Pancreas (tissue), 10 donors: ENCODE measurements at places on chromosomes 7 and 10.
A peak's percentile ranks its signal among the peaks of the same experiment; 100 is the strongest.

DNA sequence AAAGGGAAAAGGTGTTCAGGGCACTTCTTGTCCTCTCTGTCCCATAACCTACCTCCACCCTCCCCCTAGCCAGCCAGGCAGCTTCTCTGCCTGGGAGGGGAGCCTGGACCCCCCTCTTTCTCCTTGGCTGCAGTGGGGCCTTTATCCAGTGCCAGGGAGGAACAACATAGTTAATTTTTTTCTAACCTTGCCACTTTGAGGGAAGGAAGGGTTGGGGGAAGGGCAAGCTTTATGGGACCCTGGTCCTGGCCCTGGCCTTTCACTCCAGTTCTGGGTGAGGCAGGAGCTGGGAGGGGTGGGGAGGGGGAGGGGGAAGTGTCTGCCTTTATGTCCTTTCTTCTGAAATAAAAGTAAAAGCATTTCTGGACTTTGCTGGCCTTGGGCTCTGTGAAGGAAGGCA is 4.5 kb downstream of the VGF start:
- no peak for DNase-seq

GRCh38 chr10:9596368-9596920 is 1421.2 kb upstream of the CELF2 start:
- no peak for DNase-seq

DNA sequence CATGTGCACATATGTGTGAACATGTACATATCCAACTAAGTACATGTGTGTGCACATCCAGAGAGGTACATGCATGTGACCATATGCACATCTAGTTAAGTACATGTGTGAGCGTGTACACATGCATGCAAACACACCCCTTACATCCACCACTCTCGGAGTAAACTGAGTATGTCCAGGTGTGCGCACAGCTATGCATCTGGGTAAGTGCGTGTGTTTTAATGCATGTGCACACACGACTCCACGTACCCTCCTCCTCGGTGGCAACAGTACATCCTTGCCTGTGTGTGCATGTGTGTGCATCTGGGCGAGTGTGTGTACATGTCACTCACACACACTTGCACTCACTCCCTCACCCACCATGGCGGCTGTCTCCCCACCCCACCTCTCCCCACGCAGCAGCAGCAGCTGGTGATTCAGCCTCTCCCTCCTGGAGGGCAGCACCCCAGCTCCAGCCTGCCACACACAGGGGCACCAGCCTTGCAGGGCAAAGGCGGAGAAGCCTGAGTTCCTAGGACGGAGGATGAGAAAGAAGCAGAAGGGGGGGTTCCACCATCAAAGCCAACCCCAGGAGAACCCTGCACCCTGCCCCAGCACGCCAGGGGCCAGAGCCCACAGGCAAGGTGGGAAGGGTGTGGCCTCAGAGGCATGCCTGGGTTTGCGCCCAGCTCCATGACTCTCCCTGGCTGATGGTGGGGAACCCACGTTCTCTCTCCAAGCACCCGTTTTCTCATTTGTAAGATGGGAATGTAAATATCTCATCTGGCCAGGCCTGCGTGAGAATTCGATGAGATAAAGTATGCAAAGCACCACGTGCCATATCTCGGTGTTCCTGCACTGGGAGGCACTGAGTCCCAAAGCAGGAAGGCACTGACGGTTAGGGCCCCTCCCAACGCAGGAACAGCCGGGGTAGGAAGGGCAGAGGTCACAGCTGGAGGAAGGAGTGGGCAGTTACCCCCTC is 27.7 kb upstream of the DNAAF5 start:
- DNase-seq: no peak

DNA sequence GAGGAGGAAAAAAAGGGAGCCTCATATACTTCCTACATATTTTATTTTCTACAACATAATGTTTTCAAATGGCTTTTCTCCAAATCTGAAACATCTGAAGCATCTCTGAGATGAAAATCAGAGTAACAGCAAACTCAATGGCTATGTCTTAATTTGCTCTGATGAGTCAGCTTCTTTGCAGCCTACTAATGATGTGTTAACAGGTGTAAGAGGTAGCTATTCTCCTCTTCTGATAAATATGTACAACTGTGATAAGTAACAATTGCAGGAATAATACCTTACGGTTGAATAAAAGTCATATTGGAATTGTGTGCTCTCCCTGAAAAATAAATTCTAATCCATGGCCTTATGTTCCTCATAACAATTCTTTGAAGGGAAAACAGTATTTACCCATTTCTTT is 45.2 kb downstream of the GNAT3 start:
- no peak for DNase-seq

DNA sequence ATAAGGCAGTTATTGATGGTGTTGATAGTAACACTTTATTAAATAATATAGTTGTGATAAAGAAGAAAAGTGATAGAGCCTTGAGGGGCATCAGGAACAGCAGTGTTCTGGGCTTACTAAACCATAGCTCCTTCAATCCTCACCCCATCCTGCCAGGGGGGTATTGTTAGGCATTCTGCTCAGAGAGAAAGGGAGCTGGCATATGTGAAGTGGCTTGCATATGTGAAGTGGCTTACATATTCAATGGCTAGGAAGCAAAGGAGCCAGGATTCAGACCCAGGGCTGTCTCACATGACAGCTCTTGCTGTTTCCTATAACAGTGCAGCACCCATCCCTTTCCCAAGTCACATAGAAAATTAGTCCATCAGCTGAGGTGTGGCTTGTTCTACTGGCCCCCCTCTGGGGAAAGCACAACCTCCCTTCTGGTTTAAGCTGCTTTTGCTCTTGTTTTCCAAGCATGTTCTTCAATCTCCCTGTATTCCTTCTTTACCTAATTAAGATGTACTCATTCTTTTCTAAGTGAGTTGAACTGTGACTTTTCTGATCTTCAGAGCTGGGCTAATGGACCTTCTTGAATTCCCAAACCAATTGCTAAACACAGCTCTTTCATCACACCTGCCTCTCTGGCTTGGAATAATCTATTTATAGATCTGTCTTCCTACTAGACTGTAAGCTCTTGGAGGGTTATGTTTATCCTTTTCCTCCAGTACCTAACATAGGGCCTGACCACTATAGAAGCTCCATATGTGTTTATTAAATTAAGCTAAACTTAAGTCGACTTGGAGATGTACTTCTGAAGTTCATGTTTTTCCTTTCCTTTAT is 108.7 kb upstream of the GLI3 start:
- DNase-seq: no peak

- no peak for DNase-seq
Observed at GRCh38 chr7:120733143-120733542, 124.8 kb downstream of the TSPAN12 start.

GRCh38 chr7:68971634-68972340 is 626.5 kb upstream of the AUTS2 start:
- DNase-seq: no peak

DNA sequence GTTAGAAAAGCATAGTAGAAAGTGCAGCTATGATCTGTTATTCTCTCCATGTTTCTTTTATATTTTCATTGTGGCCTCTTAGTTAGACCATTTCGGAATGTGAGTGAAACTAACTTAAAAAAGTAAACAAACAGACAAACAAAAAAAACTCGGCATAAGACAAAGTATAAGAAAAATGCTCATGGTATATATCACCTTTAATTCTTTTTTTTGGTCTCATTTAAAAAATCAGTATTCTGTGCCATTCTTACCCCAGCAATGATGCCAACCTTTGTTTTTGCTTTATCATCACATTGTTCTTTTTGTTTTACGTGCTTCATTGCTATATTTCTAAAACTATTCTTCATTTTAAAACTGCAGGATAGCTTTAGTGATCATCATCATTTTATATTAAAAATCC is 2.8 kb upstream of the TMEM229A start:
- no peak for DNase-seq

DNA sequence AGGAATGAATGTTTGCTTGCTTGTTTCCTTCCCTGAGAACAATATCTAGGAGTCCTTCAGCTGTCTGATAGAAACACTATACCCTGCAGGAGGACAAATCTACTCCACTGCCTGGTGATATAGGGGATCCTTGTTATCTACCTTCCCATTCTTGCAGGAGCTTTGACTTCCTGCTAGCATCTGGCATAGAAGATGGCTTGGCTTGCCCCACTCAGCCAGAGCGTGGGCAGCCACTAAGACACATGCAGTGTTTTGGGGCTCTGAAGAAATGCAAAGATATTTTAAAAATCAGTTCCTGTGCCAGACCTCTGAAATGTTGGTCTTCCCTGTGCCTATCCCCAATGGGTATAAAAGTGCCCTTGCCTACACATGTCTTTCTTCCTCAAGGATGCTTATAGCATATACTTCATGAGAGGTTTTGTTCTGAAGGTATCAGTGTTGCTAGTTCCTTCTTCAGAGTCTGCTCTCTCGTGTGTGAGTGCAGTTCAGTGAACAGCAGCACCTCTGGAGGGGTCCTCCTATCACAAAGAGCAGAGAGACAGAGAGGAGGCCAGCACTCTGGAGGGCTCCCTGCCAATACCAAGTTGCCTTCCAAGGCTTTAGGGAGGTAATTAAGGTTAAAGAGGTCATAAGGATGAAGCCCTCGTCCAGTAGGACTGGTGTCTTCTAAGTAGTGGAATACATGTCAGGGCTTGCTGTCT is 149.1 kb upstream of the CALCR start:
- DNase-seq: no peak

DNA sequence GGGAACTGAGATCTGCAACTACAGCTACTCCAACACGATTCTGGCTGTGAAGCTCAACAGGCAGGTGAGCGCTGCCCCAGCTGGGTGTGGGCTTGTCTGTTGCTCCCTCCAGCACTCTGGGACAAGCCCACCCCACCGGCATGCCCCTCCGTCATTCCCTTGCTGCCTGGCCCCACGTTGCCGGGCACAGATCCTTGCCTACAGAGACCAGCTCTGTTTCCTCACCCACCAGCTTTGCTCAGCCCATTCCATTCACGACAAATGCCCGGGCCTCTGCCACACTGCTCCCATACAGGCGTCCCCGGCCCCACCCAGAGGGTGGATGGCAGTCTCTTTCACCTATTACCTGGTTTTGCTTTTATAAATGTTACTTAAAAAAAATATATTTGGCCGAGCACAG is 24.6 kb downstream of the WIPI2 start:
- no peak for DNase-seq

- no peak for DNase-seq
Observed at GRCh38 chr7:142120524-142120923, 9.0 kb downstream of the MGAM2 start.

DNA sequence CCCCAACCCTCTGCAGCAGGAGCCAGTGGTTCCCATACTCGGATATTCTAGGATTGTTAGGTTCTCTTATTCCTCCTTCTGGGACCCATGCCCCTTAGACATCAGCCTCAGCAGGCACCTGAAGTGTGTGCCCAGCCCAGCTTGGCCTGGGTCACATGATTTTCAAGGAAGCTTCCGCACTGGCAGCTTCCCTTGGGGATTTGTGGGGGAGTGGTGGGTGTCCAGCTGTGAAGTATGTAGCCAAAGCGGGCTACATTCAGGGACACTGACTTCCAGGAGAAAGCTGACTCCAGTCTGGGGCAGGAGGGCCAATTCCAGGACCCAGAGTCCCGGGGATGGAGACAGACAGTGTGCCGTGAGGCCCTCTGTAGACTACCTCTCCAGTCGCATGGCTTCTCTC is 1.3 kb downstream of the LDB1 start:
- DNase-seq: no peak

- DNase-seq: no peak
Observed at GRCh38 chr7:29852457-29852856, 46.1 kb downstream of the WIPF3 start.

- DNase-seq: no peak
Observed at GRCh38 chr10:132605390-132605789, 67.8 kb downstream of the INPP5A start.

- DNase-seq: no peak
Observed at GRCh38 chr7:106460792-106461254, 176.0 kb upstream of the NAMPT start.

DNA sequence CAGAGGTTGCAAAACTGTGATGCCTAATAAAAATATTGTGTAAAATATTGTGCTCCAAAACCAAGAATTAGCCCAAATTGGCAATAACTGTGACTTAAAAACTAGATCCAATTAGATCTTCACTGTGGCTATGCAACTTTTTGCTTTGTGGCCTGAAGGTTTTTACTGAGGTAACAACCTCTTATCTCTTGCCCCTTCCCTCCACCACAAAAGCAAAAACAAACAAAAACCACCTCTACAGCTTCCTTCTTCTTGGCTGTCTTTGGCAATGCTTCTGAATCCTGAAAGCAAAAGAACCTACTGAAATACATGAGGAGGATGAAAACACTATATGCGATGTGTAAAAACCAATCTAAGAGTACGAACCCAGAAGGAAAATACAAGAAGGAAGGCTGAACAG is 226.7 kb upstream of the MBL2 start:
- DNase-seq: no peak

DNA sequence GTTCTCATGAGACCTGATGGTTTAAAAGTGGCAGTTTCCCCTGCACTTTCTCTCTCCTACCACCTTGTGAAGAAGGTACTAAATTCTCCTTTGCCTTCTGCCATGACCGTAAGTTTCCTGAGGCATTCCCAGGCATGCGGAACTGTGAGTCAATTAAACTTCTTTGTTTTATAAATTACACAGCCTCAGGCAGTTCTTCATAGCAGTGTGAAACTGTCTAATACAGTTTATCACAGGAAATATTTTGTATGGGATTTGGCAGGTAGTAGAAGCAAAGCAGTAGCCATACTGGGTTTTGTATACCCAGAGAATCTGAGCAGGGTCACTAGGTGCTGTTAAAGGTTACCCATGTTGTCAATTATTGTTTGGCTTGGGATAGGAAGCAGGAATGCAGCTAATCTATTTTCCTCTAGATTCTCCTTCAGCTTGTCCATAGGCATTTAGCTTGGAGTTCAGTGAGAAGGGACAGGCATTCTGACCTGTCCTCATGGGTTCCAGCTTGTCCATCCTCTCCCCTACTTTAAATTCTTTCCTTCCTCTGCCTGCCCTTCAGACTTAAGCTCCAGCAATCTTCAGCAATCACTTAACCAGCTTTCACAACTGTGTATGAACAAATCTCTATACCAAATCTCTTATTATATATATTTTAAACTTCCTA is 186.7 kb downstream of the PCLO start:
- no peak for DNase-seq

- DNase-seq: no peak
Observed at GRCh38 chr10:12659706-12660105, 310.4 kb downstream of the CAMK1D start.

DNA sequence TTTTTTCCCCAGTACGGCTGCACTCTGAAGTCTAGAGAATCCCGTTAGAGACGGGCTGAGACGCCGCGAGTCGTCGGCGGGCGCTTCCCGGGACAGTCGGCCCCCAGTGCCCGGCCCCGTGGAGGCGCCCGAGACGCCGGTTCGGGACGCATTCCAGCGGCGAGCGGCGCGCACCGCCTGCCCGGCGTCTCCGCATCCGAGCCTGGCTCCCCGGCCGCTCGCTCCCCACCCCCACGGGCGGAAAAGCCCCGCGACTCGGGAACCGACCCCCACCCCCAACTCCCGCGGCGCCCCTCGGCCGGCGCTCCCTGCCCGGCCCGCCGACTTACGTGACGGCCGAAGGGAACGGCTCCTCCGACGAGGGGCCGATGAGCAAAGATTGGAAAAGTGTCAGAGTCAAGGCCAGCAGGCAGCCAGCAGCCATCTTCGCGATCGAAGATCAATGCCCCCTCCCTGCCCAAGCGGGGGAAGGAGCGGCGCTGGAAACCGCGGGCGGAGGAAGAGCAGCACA is 486 bp downstream of the CACNA2D1 start:
- DNase-seq: peak; percentile 22

GRCh38 chr7:151764056-151764920 is 112.6 kb downstream of the PRKAG2 start:
- no peak for DNase-seq
